ENCODE measurements at places on chromosomes 16 and 17.

DNA sequence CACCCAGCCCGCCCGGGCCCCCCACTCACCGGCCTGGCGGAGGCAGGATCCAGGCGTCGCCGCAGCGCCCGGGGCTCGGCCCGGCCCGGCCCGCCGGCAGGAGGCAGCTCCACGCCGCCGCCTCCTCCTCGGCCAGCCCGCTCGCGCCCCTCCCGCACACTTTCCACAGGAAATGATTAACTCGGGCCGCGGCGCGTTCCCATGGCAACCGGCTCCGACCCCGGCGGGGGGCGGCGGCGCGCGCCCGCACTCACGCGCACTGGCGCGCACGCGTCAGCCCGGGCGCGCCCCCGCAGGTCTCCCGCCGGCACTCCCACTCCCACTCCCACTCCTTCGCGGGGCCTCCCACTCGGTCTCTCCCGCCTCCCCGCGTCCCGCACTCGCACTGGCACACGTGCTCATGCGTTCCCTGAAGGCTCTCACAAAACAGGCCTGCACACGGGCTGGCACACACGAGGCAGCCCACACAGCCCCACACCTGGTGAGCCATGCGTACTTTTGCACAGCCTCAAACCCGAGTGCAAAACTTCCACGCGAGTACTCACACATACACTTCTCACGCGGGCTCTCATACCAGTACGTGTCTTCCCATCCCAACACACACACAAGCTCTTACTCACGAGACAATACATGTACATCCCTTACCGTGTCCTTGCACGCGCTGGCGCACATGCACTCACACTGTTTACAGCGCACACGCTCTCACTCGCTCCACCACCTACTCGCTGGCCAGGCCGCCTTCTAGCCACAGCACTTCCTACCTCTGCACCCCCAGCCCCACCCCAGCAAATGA lies at the start of gene KIFC3:
Gene KIFC3 (minus strand): TSS at position 151 of the 793 bp plus-strand sequence. CDS start 4,248 bp downstream, outside the sequence.
- DNase-seq, result no peak

GRCh38 chr16:27800817-27801216 lies 250.9 kb downstream of the KATNIP start:
- DNase-seq, result no peak

- no peak for DNase-seq
Measured at GRCh38 chr17:8264320-8264719, 15.2 kb downstream of the PFAS start.

DNA sequence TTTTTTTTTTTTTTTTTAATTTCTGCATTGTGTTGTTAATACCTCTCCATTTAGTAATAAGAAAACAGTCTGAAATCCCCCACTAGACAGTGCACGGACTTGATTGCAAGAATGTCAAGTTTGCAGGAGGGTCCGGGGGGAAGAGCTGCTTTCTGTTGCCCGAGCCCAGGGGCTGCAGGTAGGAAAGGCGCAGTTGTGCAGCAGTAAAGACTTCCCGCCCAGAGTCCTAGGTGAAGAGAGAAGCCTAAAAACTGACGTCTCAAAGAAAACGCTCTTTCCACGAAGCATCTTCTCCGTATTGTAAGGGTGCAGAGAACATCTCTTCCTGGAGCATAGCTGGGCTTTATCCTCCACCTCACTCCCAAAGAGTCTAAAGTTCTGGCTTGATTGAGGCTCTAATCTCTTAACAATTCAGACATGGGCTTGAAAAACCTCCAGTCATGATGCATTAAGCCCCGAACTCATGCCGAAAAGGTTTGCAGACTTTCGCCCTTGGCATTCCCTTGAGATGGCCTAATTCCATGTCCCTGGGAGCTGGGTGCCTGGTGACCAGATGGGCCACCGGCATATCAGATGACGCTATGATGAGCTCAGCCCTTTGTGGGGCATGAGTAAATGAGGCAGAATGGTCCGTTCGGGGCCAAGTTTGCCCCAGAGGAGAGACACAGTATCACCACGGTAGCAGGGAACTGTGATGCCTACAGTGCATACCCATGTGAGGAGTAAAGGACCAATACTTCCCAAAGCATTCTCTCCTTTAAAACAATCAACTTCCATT lies 436.2 kb upstream of the ZFHX3 start:
- DNase-seq, result no peak

- DNase-seq, result no peak
Measured at GRCh38 chr16:86534779-86535615, 20.0 kb downstream of the MTHFSD start.

GRCh38 chr17:80101946-80102663 lies 724 bp downstream of the GAA start:
- DNase-seq, result no peak

DNA sequence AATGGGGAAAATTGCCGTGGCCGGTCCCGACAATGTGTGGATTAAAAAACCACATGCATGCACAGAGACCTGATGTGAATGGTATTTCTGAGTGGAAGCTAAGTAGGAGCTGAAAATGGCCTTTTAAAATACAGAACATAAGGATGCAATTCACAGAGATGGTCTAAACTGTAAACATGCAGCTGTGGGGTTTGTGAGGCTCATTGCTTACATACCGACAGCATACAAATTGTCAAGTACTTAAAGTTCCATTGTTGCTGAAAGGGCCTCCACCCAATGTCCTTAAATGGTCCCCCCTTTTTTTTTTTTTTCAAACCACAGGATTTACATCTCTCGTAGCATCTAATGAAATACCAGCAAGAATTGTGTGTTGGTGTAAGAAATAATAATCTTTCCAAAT lies 523.2 kb downstream of the MAF start:
- no peak for DNase-seq

- no peak for DNase-seq
Measured at GRCh38 chr17:11256877-11257276, 15.9 kb downstream of the SHISA6 start.

All from cortex of kidney (tissue), 1 donor.